ENCODE measurements at places on chromosomes 2 and 18.

- DNase-seq: no peak
These were observed 77.1 kb upstream of the EPHA4 start for GRCh38 chr2:221649051-221649775.

DNA sequence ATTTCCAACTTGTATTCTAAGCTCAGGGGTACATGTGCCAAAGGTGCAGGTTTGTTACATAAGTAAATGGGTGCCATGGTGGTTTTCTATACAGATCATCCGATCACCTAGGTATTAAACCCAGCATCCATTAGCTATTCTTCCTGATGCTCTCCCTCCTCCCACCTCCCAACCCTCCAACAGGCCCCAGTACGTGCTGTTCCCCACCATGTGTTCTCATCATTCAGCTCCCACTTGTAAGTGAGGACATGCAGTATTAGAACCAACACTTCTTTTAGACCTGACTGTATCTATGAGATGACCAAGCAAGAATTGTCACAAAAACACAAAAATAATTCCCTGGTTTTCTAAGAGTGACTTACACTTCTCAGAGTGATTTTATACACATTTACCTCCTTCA lies 83.0 kb downstream of the VIT start:
- DNase-seq: no peak

GRCh38 chr2:179222076-179222475 lies 42.6 kb downstream of the SESTD1 start:
- no peak for DNase-seq

DNA sequence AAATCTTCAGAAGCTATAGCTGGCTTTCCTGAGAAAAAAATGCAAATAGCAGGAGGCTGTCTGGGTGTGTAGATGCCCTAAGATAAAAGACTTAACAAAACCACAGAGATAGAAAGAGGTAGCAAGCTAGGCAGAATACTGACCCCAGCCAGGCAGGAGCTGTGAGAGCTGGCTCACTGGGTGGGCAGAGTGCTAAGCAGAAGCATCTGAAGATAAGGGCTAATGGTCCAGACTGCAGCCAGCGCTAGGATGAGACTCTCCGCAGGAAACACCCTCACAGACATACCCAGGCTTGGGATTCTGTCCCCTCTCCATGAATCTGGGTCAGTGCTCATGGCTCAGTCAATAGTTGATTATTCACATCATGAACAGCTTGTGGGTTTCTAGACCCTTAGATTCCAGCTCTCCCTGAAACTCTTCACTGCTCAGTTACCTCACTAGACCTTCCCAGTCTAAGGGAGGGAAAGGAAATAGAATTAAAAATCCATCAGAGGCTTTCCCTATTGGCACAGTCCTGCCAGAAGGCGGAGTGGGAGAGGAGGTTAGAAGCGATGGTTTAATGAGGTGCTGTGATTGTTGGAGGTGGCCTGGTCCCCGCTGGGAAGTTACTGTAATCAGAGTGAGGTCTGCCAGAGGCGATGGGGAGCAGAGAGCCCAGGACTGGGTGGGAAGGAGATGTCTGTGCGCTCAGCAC lies 21.4 kb upstream of the CCBE1 start:
- DNase-seq: no peak

GRCh38 chr18:76709659-76710645 lies 112.4 kb upstream of the ZNF236 start:
- DNase-seq: peak; percentile 20
